Mucosa of gallbladder (tissue), 1 donor: ENCODE measurements at places on chromosomes 6 and 20. TPM values are rescaled to one million over a fixed set of nuclear protein-coding genes. Genes with fewer than 3 reads are reported as not detected.

The BTN1A1 gene
- not detected for total RNA-seq

The SLPI gene
- 548 TPM for total RNA-seq

The CEP250 gene
- 33.5 TPM for total RNA-seq

The TPBG gene
- total RNA-seq, result 23.5 TPM

The TMEM244 gene
- not detected for total RNA-seq

The BMP2 gene
- total RNA-seq, result 55.8 TPM

The GTPBP2 gene
- 74.2 TPM for total RNA-seq

The KAT14 gene
- total RNA-seq, result 16.6 TPM

The ENPP5 gene
- total RNA-seq, result 21.5 TPM

The PCSK2 gene
- total RNA-seq, result 2.6 TPM

The PNPLA1 gene
- 0.14 TPM for total RNA-seq

The MCM3 gene
- total RNA-seq, result 32.2 TPM

The FYN gene
- total RNA-seq, result 75.0 TPM

The RNF217 gene
- 32.1 TPM for total RNA-seq

DNA sequence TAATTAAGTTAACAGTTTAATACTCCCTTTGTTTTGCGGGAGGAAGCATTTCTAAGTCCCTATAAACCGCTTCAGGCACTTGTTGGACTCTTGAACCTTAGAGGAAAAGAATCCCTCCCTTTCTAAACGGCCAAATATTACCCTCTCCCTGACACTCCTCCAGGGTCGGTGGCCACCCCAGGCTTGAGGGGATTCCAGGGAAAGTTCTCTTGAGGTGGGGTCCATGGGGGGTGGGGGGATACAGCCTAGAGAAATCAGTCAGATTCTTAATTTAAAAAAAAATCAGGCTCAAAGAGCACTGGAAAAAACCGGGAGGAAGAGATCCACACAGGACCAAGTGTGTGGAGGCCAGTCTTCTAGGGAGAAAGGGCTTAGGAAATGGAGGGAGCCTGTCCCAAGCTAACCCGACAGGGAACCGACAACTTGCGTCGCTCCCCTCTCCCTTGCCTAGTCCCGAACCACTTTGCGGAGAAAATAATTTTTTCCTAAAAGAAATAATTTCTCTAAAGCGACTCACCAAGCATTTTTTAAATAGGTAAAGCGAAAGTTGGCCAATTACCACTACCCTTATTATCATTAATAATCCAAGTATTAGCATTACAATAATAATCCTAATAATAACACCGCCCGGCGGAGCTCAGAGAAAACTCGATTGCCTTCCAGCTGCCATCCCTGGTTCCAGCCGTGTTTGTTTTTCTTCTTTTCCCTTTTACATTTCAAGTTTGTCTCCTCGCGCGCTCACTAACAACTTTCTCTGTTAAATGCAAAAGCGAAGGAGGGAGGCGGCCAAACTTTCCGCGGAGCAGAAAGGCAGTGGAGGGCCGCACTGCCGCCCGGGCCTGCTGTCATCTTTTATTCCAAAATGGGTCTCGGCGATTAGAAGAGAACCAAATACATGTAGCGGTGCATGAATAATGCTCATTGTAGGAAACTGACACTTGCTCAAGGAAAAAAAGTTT, 4.8 kb downstream of the NR2E1 start:
- no peak for DNase-seq

GRCh38 chr6:133017581-133017980, 203.2 kb downstream of the RPS12 start:
- DNase-seq, result no peak

GRCh38 chr20:54168961-54169862, 4.6 kb downstream of the CYP24A1 start:
- DNase-seq, result no peak

DNA sequence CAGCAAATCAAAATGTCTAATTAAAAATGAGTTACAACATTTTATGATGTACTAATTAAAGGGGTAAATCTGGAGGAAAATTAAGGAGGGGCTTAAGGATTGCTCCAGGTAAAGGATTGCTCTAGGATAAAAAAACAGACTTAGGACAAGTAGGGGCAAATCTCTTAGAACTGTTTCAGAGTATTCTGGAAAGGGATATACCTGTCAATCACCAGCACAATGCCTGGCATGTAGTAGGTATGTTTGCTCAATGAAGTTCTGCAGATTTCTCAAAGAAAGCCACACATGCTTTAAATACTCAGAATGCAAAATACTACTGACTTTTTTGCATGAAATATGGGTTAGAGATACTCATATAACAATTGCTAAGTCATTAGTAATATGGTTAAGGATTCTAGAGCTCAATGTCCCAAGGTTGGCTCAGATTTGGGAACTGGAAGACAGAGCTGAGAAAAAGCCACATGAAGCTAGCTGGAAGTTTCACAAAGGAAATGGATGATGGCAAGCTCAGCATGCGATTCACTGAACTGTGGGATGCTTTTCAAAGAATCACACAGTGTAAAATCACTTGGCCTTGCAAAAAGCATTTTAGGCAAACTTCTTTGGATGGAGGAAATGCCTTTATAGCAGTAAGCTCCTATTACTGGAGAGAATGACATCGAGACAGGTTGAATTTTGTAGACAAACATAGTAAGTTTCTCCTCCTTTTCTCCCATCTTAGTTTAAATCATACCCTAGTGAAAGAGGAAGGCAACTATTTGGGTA, 72.8 kb downstream of the MAP3K5 start:
- no peak for DNase-seq

DNA sequence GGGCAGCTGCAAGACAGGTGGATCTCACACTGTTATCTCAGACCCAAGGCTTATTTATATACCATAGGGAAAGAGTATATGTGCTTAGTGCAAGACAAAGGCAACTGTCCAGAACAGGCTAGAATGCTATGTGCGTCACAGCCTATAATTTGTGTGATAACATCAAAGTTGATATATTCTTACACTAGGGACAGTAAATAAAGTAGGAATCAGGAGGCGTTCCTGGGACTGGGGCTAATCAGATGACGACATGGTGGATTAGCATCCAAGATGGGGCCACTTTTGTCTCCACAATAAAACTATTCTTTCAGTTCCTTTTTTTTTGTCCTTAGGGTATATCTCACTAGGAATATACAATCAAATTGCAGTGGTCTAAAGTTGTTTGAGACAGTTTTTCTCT, 54.9 kb upstream of the IER3 start:
- DNase-seq, result no peak

DNA sequence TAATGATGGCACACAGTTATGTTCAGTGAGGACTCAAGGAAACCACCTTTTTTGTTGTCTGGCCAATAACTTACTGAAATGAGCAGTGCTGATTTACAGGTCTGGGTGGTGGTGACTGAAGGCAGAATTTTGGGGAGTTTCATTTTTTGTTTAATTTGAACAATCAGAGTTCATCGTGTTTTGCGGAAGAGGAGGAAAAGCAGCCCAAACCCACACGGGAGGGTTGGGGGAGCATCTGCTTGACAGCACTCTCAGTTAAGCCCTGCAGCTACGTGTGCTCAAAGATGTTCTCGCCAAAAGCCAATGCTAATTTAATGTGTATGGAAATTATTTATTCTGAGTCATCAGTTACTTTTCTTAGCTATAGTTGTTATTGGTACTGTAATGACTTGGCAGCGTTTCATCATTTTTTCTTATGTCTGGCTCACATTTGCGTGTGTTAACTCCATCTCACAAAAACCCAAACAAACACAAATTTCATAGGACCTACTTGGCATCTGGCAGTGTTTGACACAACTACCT, 89.2 kb downstream of the UST start:
- DNase-seq, result no peak

DNA sequence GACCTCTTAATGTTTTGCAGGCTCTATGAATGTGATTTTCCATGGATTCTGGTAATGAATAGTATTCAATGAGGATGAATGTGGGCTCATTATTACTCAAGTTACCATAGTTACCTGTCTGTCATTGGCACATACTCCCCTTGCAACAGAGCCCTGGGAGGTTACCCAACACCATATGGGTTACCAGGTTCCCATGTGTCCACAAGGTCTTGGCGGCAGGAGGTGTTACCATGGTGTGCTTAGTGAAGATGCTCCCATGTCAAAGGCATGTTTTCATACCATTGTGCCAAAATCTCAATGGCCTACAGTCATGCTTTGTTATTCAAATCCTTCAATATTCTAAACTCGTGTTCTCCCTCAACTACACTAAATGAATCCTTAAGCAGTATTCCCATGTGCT, 232.5 kb downstream of the HDGFL1 start:
- DNase-seq, result no peak

- DNase-seq, result no peak
Measured at GRCh38 chr6:5213836-5214235, 46.9 kb downstream of the LYRM4 start.

DNA sequence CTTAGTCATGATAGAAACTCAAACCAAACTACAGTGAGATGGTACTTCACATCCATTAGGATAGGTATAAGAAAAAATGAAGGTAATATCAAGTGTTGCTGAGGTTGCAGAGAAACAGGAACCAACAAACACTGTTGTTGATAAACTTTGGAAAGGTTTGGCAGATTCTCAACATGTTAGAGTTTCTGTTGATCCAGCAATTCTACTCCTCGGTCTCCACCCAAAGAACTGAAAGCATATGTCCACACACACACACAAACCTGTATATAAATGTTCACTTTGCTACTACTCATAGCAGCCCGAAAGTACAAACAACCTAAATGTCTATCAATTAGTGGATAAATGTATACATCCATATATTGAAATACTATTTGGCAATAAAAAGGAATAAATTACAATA, 128.3 kb upstream of the CARMIL1 start:
- no peak for DNase-seq

GRCh38 chr6:113304116-113304515, 553.0 kb upstream of the MARCKS start:
- no peak for DNase-seq

- no peak for DNase-seq
Measured at GRCh38 chr6:27279513-27280063, 32.1 kb downstream of the PRSS16 start.

- DNase-seq, result no peak
Measured at GRCh38 chr6:137213813-137214212, 5.4 kb downstream of the IFNGR1 start.

GRCh38 chr20:48409055-48409615, 418.7 kb downstream of the PREX1 start:
- no peak for DNase-seq

- DNase-seq, result no peak
Measured at GRCh38 chr6:141415896-141416295, 716.8 kb upstream of the GJE1 start.

- DNase-seq, result no peak
Measured at GRCh38 chr20:20411836-20412235, 43.9 kb downstream of the INSM1 start.

- DNase-seq, result no peak
Measured at GRCh38 chr6:33289784-33290315, 449 bp downstream of the PFDN6 start.

DNA sequence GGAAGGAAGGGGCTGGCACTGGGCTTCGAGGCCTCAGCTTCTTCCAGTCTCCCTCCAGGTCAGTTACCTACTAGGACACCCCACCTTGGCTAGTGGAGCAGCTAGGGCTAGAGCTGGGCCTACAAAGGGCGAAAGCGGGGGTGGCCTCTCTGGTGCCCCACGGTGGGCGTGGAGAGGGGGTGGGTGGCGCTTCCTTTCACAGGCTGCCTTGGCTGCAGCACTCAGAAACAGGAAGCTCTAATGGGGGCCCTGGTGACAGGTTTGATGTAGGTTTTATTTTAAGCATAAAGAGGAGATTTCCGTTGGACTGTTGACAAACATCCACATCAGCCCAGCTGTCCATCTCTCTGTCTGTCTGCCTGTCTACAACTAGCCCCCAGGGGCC, 13.4 kb downstream of the FAM110A start:
- no peak for DNase-seq

DNA sequence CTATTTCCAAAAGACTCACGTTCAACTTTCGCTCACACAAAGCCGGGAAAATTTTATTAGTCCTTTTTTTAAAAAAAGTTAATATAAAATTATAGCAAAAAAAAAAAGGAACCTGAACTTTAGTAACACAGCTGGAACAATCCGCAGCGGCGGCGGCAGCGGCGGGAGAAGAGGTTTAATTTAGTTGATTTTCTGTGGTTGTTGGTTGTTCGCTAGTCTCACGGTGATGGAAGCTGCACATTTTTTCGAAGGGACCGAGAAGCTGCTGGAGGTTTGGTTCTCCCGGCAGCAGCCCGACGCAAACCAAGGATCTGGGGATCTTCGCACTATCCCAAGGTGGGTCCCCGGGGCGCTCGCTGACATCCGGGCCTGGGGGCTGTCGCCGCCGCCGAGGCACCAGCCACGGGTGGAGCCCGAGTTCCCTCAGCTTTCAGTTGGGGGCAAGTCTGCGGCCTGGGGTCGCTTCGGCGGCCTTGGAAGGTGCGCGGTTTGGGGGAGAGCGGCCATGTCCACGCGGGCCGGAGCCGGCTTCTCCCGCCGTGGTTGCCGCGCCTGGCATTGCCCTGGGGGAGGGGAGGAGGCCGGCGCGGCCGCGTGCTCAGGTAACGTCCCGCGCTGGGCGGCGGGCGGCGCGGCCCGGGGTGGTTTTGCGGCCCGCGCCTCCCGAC, 429 bp downstream of the AMD1 start:
- DNase-seq, result peak; percentile 34

DNA sequence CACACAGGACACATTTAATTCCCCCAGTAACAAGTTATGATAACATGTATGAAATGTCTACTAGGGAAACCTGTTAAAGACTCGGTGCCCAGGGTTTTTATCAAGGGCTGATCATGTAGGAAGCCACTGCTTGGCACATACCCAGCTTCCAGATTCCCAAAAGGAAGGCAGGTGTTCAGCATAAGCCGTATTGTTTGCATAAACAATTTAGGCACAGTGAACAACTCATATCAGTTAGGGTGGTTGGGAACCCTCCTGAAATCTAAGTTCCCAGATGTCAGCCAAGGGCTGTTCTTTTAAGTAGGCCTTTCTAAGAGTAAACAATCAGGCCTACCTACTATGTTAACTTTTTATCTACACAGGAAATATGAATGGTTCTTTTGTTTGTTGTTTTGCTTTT, 74.1 kb downstream of the ASXL1 start:
- DNase-seq, result no peak
